ENCODE measurements at places on chromosomes 5 and 9.

- peak; percentile 31 for DNase-seq
These were observed 6.1 kb upstream of the PRR16 start for GRCh38 chr5:120457839-120458507.

DNA sequence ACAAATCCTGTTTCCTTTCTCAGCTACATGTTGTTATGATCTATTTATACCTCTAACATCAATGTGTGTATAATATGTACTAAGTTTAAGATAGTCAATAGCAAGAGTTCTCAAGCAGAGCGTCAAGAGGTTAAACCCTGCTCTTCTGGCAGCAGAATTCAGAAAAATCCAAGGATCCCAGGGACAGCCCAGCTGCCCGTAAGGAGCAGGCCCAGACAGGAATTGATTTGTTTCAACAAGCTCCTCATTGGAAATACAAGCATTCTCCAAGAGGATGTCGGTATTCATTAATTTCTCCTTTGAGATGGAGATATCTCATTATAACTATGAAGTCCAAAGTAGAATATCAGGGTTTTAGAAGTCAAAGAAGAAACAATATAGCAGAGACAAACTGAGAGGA, 14.9 kb downstream of the EFNA5 start:
- no peak for DNase-seq

DNA sequence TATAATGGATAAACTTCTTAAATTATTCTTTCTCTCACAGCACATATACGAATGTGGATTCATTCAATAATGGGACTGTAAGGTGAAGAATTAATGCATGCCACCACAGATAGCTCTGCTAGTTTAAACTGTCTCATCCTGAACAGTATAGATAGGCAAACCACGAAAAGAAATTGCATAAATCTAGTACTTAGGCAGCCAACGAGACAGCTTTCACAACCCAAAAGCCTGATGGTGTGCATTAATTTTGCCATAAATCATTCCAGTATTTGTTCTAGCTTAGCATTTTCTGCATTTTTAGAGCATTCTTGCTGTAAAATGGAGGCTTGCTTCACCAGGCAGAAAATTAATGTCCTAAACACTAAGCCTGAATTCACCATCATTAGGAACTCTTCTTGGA, 834.2 kb upstream of the DMAC1 start:
- no peak for DNase-seq

DNA sequence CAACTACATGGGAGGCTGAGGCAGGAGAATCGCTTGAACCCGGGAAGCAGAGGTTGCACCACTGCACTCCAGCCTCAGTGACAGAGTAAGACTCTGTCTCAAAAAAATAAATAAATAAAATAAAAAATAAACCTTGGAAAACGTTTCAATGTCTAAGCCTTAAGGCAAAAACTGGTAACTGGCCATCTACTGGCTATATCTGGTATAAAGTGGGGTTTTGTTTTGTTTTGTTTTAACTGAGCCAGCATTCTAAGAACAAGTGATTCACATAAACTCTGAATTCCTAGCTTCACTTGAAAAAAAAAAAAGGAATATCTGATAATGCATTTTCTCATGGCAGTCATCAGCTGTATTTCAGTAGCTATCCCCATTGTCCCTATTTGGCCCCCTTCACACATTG, 126.1 kb upstream of the EFNA5 start:
- DNase-seq: no peak

DNA sequence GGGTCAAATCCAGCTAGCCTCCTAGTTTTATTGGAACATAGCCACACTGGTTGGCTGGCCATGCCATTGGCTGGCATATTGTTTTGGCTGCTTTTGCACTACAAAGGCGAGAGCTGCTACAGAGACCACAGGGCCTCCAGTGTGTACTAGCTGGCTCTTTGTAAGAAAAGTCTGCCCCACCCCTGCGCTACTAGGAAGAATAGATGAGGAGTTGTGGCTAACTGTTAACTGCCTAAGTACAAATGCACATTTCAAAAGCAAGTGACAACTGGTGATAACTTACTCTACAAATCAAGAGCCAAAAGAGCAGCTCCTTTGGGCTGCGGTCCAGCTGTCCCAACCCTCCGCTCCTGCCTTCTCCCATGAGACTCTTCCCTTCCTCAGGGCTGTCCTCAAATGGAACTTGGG, 63.9 kb downstream of the SERINC5 start:
- no peak for DNase-seq

- no peak for DNase-seq
These were observed 222.4 kb downstream of the DOCK8 start for GRCh38 chr9:437066-437465.

DNA sequence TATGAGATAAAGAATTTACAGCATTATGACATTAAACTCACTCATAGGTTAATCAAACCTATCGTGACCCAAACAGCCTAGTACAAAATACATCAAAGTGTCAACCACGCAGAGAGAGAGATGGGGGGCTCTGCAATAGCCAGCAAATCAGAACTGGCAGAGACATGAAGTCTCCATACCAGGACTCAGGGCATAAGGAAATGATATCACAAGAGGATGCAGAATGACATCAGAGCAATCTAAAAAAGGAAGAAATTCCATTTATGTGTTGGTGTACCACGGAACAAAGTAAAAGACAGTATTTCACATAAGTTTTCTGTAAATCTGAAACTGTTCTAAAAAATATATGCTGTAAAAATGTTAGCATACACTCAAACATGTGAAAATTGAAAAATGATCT, 24.6 kb downstream of the BICD2 start:
- DNase-seq: no peak

- DNase-seq: no peak
These were observed 10.2 kb upstream of the LCP2 start for GRCh38 chr5:170307575-170308465.

DNA sequence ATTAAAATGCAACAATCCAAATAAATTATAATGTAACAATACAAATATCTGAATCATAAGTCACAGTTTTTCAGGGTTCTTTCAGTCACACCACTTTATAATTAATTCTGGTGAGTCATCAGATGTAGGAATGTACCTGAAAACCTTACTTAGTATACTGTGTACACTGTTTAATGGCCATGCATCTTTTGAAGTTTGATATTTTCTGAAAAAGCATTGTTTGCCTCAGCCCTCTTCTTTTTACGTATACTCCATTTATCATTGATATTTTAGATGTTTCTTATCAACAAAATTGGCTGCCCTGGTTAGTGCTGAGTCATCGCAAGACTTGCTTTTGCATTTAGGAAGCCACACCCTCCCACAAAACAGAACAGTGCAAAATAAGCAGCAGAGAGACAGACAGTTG, 218.6 kb downstream of the PJA2 start:
- DNase-seq: no peak

- no peak for DNase-seq
These were observed 75.7 kb upstream of the FRRS1L start for GRCh38 chr9:109242741-109243140.

DNA sequence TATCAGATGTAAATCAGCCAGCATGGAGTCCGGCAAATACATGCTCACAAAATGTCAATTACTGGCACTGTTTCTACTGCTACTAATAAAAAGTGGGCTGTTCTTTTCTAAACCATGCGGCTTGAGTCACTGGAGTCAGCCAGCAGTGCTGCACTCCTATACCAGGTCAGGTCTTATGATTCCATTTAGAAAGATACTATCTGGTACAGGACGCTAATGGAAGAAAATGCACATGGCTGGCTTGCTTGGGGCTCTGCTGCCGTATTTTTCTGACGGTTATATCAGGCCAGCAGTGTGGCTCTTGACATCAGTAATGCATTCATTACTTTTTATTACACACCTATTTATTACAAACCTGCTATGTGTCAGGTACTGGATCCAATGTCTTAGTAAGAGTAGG, 74.3 kb downstream of the NDFIP1 start:
- DNase-seq: no peak

GRCh38 chr9:136650648-136651047, 12.1 kb upstream of the EGFL7 start:
- no peak for DNase-seq

DNA sequence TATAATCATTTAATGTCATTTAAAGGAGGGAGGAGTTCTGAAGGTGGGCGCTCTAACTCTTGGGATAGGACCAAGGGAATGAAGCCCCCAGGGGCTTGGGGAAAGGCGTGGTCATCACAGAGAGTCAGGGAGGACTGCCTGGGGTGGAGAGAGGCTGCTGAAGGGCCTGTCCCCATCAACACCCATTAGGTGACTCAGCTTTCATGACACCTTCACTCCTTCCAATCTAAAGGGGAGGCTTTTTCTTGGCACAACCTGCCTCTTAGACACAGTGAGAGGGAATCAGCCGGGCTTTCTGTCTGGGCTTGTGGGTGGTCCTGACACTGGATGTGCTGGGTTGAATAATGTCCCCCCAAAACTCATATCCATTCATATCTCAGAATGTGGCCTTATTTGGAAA, 31.4 kb upstream of the ANKRD33B start:
- no peak for DNase-seq

Measured in stimulated activated CD4-positive, alpha-beta T cell treated with anti-CD3 and anti-CD28 coated beads, Interleukin-4, amount 100 ng/mL, for 24 hours (primary cell).